Cardiac septum (tissue), 1 donor: ENCODE measurements at places on chromosomes 7 and 10. TPM values are rescaled to one million over a fixed set of nuclear protein-coding genes. Genes with fewer than 3 reads are reported as not detected.

The SPDYE5 gene
- not detected for total RNA-seq

The GRID1 gene
- total RNA-seq, result 3.0 TPM

The TEX47 gene
- 0.24 TPM for total RNA-seq

The GPR85 gene
- total RNA-seq, result 4.6 TPM

The COBL gene
- total RNA-seq, result 109 TPM

The CTTNBP2 gene
- total RNA-seq, result 2.2 TPM

The NCF1 gene
- total RNA-seq, result 4.0 TPM

The NRF1 gene
- total RNA-seq, result 17.0 TPM

The SCIN gene
- not detected for total RNA-seq

The AKR1C2 gene
- total RNA-seq, result 8.5 TPM

The EN2 gene
- total RNA-seq, result not detected

The INSYN2A gene
- 0.19 TPM for total RNA-seq

The ASB4 gene
- total RNA-seq, result 1.2 TPM

The LBX1 gene
- 0.13 TPM for total RNA-seq

The PTPN20 gene
- 16.3 TPM for total RNA-seq

The SNX8 gene
- 18.9 TPM for total RNA-seq

The PAXIP1 gene
- 6.6 TPM for total RNA-seq

The CALML3 gene
- not detected for total RNA-seq

The GPR15LG gene
- total RNA-seq, result not detected

The PLAC9 gene
- total RNA-seq, result 30.4 TPM

The ZNF511 gene
- total RNA-seq, result 34.4 TPM
